ENCODE measurements at places on chromosomes 12 and 14.

GRCh38 chr12:132620899-132621656 is 2.5 kb downstream of the P2RX2 start:
- no peak for DNase-seq

DNA sequence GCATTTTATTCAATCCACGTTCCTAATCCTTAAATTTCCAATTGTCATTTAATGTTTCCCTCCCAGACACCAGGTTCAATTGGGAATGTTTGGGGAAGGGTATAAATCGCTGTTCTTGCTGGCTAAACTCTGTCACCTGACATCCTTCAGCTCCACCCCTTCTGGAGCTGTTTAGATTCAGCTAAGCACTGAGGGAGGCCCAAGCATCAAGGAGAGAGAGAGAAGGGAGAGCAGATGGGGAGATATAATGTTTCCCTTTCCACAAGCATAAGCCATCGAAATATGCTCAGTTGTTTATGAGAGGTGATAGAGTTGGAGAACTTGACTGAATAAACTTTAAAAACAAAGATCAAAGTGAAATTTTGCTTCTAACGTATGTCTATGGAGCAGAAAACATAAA is 1.8 kb downstream of the ABCC9 start:
- no peak for DNase-seq

GRCh38 chr12:18905134-18905533 is 167.2 kb downstream of the CAPZA3 start:
- no peak for DNase-seq

DNA sequence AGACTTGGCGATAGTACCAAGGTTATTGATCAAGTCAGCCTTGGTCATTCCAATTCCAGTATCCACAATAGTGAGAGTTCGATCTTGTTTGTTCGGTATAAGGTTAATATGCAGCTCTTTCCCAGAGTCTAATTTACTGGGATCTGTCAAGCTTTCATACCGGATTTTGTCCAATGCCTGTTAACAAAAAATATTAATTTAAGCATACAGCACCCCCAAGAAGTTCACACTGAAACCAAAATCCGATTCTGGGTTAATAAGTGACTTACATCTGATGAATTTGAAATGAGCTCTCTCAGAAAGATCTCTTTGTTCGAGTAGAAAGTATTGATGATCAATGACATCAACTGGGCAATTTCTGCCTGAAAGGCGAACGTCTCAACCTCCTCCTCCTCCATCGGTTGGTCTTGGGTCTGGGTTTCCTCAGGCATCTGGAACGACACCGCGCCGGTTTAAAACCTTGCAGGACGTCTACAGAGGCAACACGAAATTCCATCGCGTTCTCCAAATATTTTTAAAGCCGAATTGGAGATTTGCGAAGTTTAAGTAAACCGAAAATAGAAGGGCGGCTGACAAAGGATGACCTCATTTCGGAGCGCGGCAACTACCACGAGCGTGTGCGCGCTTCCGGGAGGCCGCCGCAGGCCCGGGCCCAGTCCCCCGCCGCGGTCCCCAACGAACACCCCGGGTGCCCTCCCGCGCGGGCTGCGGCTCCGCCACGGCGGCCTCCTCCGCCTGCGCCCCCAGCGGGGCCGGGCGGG is 716 bp downstream of the HSP90AA1 start:
- no peak for DNase-seq

GRCh38 chr12:3071107-3071506 is 6.1 kb upstream of the TSPAN9 start:
- DNase-seq, result no peak

Data from fibroblast of skin of left quadriceps (primary cell).